ENCODE measurements at places on chromosomes 12 and 14. TPM values are rescaled to one million over a fixed set of nuclear protein-coding genes. Genes with fewer than 3 reads are reported as not detected.

The ATP2A2 gene
- total RNA-seq = 95.5 TPM

The GZMH gene
- total RNA-seq = 86.1 TPM

The NAV3 gene
- total RNA-seq = not detected

The DLST gene
- total RNA-seq = 132 TPM

The MGP gene
- total RNA-seq = not detected
